Natural killer cell (primary cell): ENCODE measurements at places on chromosomes 7 and 10. TPM values are rescaled to one million over a fixed set of nuclear protein-coding genes. Genes with fewer than 3 reads are reported as not detected.

DNA sequence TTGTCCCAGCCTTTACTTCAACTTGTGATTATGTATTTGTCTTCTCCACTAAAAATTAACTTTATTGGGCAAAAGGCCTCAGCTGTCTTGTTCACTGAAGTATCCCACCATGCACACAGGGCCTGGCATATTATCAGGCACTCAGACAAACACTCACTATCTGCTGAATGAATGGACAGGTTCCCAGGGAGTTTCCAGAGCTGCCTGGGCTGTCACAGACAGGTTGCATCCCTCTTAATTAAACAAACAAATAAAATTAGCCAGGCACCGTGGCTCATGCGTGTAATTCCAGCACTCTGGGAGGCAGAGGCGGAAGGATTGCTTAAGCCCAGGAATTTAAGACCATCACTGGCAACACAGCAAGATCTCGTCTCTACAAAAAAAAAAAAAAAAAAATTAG is 1.5 kb upstream of the TSPAN14 start:
- peaks cover 31% of the 10 kb centered on the region for H3K4me1 ChIP-seq
- no peak overlapping the region for H3K27ac ChIP-seq
- H3K36me3 ChIP-seq: peaks cover 3% of the 10 kb centered on the region
- no peaks in the 10 kb centered on the region for H3K27me3 ChIP-seq

- H3K36me3 ChIP-seq: no peaks in the 10 kb centered on the region
- H3K27ac ChIP-seq: no peak overlapping the region
- no peaks in the 10 kb centered on the region for H3K4me1 ChIP-seq
- H3K27me3 ChIP-seq: no peaks in the 10 kb centered on the region
Observed at GRCh38 chr7:82263920-82264782, 179.4 kb downstream of the CACNA2D1 start.

GRCh38 chr7:157404845-157405481 is 68.2 kb downstream of the DNAJB6 start:
- H3K27ac ChIP-seq: no peak overlapping the region
- no peak overlapping the region for H3K4me3 ChIP-seq
- DNase-seq: no peak

Gene SPRN
- not detected for total RNA-seq

Gene IL6
- total RNA-seq: 1.7 TPM
